Body of pancreas (tissue), 4 donors: ENCODE measurements at places on chromosomes 2 and 18. TPM values are rescaled to one million over a fixed set of nuclear protein-coding genes. Genes with fewer than 3 reads are reported as not detected.

The NLRC4 gene
- not detected for total RNA-seq

DNA sequence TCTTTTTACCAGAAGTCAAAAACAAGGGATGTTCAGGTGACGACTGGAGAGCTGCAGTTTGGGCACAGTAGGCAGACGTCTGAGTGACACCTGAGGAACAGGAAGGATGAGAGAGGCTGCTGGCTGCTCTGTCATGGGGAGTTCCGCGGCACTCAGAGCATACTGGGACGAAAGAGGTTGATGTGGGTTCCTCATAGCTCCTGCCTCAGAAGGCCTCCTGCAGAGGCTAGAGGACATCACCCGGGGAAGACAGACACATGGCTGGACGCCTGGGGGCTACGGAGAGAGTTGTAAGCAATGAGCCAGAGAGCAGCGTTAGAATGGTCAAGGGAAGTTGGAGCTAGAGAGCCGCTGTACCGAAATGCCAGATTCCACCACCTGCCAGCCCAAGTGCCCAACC is 45.1 kb upstream of the GLI2 start:
- no peak for DNase-seq

The LINC00305 gene
- total RNA-seq, result not detected

DNA sequence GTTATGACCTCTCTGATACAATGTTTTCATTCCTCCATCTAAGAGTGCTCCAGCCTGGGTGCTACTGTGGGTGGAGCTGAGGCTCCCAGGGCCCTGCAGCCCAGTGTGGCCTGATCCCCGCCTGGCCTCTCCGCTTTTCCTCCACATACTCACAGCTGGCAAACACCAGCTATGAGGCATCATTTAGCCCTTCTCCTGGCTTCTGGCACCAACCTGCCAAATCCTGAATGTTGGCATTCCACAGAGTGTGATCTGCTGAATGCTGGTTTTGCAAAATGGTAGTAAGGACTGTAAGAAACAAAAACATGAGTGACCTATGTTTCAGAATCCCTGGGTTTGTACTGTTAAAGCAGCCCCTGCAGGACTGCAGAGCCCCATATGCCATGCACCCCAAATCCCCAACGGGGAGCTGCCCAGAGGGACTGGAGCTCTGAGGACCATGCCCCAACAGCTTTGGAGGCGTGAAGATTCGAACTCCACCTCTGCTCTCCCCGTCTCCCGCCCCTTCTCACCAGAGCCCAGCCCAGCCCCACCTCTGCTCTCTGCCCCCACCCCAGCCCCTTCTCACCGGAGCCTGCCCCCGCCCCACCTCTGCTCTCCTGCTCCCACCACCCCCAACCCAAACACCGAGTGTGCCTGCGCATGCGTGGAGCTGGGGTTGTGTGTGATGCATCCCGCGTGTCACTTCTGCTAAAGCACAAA is 4.2 kb downstream of the SLC66A2 start:
- DNase-seq, result no peak

DNA sequence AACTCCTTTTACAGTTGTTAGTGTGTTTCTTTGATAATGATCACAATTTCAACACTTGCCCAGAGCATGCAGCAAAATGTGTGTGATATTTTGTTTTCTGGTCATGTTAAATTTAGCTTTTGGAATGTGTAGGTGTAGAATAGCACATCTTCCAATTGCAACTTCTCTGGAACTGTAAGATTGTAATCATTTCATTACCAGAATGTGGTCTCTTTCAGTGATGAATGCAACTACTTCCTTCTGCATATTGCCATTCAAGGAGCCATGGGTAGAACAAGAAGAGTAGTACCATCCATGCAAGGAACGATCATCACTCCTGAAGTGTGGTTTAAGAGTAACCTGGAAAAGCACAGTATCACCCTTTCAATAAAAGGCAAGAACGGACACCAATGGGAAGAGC is 548.8 kb upstream of the ZNF804A start:
- no peak for DNase-seq

The RNF125 gene
- total RNA-seq, result 4.9 TPM

- DNase-seq, result no peak
These were observed 92.4 kb downstream of the ESCO1 start for GRCh38 chr18:21507913-21508701.

GRCh38 chr2:196565106-196565765 is 74.3 kb upstream of the CCDC150 start:
- DNase-seq, result no peak

- no peak for DNase-seq
These were observed 229.0 kb upstream of the UBE2E3 start for GRCh38 chr2:180751306-180751920.

The ACADL gene
- 26.4 TPM for total RNA-seq

The CASP8 gene
- total RNA-seq, result 13.2 TPM

The CCDC74A gene
- total RNA-seq, result 4.3 TPM

- DNase-seq, result no peak
These were observed 135.4 kb downstream of the SETBP1 start for GRCh38 chr18:44816050-44816449.

- no peak for DNase-seq
These were observed 54.2 kb downstream of the COMMD1 start for GRCh38 chr2:61959381-61960293.

- DNase-seq, result no peak
These were observed 200.7 kb upstream of the RGPD4 start for GRCh38 chr2:107625982-107626381.

The GCG gene
- total RNA-seq, result 129 TPM

The UGT1A8 gene
- total RNA-seq, result not detected

The CYS1 gene
- total RNA-seq, result 36.6 TPM

The SKOR2 gene
- total RNA-seq, result not detected

- no peak for DNase-seq
These were observed 26.9 kb downstream of the GAREM1 start for GRCh38 chr18:32443706-32444215.

The VAMP5 gene
- 3.0 TPM for total RNA-seq

- DNase-seq, result no peak
These were observed 66.0 kb downstream of the KCTD18 start for GRCh38 chr2:200443916-200444315.

The E2F6 gene
- total RNA-seq, result 13.2 TPM

DNA sequence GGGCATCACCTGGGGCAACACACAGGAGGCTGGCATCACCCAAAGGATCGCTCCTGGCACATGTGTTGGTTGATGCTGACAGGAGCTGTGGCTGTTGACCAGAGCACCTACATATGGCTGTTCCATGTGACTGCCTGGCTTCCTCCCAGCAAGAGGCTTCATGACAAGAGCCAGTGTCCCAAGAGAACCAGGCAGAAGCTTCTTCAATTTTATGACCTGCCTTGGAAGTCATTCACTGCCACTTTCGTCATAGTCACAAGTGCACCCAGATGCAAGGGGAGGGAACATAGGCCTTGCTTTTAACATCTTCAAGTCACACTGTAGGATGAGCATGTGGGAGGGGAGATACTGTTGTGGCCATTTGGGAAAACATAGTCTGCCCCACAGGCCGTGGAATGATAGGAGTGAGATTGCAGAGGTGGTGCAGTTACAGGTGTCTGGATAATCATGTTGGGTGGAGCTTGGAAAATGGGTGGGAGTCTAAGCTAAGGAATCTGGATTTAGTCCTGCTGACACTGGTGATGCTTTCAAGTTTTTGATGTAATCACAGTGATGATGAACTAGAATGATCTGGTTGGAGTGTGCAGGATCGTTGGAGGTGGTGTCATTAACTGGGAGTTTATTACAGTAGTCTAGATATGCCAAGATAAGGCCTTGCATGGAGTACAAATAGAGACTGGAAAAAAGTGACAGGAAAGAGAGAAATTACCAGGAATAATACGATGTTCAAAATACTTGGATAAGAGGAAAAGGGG is 107.0 kb downstream of the RAPGEF4 start:
- DNase-seq, result no peak

GRCh38 chr2:230798769-230799399 is 65.9 kb upstream of the ITM2C start:
- DNase-seq, result peak; percentile 27

- DNase-seq, result no peak
These were observed 579.3 kb downstream of the PIK3C3 start for GRCh38 chr18:42534313-42534712.

DNA sequence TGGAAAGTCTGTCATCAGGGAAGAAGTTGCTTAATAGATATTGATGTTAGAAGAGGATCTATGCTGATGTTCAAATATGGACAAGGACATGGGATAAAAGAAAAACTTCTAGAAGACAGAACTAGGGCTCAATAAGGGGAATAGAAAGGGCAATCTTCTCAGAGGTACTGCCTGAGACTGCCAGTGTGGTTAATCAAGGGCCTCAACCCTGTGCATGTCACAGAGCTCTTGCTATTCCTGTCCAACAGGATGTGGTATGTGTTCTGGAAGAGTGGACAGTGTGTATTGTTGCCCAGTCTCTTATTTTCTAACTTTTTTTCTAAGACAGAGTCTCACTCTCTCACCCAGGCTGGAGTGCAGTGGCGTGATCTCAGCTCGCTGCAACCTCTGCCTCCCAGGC is 27.8 kb upstream of the RNF125 start:
- DNase-seq, result no peak

DNA sequence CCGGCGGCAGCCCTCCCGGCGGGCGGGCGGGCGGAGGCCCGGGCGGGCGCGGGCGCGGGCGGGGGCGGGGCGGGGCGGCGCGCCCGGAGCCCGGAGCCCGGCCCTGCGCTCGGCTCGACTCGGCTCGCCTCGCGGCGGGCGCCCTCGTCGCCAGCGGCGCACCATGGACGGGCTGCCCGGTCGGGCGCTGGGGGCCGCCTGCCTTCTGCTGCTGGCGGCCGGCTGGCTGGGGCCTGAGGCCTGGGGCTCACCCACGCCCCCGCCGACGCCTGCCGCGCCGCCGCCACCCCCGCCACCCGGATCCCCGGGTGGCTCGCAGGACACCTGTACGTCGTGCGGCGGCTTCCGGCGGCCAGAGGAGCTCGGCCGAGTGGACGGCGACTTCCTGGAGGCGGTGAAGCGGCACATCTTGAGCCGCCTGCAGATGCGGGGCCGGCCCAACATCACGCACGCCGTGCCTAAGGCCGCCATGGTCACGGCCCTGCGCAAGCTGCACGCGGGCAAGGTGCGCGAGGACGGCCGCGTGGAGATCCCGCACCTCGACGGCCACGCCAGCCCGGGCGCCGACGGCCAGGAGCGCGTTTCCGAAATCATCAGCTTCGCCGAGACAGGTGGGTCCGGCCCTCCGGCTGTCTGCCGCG is at the start of gene INHBB:
Gene INHBB, plus strand, starts transcription at position 111 of the 641 bp plus-strand sequence. Its CDS starts 53 bp downstream, at position 164.
- DNase-seq, result no peak

DNA sequence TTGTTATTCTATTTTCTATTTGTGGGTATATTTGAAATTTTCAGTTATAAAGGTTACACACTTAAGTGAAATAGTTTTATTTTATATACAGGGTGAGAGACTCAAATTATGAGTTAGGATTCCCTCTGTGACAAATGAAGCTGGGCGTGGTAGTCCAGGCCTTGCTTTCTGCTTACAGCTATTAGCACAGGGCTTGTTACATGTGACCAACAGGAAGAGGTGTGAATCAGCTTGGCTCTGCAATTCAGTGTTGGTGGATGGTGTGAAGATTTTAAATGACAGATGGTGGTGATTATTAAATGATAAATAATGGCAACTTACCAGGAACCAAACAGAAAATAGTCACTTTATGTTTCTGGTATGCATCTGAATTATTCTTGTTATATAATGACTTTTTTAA is 64.4 kb upstream of the NOSTRIN start:
- no peak for DNase-seq

GRCh38 chr2:130920415-130921163 is 83.9 kb downstream of the ARHGEF4 start:
- DNase-seq, result peak; percentile 77

The SALL3 gene
- total RNA-seq, result not detected

DNA sequence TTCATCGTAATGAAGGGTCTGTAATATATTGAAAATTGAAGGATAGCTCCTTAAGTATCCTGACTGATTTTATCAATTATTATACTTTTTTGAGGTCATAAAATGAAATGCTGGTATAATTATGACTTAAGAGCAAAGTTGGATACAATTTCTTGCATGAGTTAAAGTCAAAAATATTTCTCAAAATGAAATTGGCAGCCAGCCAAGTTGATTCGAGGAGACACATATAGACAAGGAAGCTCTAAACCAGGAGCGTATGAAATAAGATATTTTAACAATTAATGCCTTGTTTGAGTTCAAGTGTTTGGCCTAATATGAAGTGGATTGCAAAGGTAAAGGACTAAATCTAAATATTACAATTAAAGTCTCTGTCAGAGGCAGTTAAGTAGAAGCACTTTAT is 260.4 kb upstream of the DSEL start:
- no peak for DNase-seq

DNA sequence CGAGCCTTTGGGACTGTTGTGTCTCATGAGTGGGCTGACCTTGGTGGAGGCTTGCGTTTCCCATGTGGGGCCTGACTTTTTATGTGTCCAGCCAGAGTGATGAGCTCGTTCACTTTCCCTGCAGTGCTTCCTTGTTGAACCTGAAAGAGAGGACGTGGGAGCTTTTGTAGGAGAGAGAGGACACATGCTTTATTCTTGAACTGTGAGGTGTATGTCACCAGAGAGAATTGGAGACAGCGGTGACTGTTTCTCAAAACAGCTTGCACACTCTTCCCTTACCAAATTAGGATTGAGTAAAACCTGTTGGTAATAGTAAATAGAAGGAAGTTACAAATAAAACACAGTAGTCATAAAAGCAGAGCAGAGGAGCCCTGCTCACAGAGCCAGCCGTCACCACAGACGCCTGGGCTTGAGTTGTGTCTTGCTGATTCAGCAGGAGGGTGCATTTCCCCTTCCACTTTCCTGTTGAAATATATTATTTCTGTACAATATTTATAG is 60.7 kb downstream of the INPP4A start:
- no peak for DNase-seq

The TOGARAM2 gene
- not detected for total RNA-seq

The SPP2 gene
- total RNA-seq, result not detected

GRCh38 chr2:75431276-75431675 is 129.5 kb downstream of the EVA1A start:
- no peak for DNase-seq

DNA sequence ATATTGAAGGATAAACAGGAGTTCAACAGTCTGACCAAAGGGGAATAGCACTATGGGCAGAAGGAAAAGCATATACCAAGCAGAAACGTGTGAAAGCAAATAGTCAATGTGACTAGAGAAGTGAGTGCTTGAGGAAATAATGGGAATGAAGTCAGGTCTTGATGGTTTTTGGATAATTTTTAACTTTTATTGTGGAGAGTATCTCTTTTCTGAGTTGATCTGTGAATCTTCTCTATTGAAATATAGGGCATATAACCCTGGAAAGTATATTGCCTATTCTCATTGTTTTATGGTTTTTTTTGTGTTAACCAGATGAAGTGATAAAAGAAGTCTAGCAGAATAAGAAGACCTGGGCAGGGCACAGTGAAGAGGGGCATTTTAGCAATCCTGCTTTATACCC is 16.4 kb upstream of the FABP1 start:
- no peak for DNase-seq

The COL3A1 gene
- 54.7 TPM for total RNA-seq

DNA sequence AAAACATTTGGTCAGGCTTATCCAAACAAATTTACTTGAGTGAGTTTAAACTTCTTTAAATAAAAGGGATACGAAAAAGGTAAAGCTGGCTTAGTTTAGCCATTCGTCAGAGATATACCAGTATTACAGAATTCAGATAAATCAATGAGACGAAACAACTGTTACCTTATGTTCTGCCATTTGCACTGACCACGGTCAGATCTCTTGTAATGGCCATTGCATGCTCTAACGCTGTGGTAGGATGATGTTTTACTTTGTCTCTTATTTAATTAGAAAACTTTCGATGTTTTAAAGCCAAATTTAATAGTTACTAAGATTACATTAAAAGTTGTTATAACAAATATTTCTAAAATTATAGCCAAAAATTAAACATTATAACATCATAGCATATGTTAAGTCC is 1.5 kb downstream of the C18orf54 start:
- DNase-seq, result no peak
